OCI-M1 (cell line): ENCODE measurements at places on chromosomes 11 and 22.

DNA sequence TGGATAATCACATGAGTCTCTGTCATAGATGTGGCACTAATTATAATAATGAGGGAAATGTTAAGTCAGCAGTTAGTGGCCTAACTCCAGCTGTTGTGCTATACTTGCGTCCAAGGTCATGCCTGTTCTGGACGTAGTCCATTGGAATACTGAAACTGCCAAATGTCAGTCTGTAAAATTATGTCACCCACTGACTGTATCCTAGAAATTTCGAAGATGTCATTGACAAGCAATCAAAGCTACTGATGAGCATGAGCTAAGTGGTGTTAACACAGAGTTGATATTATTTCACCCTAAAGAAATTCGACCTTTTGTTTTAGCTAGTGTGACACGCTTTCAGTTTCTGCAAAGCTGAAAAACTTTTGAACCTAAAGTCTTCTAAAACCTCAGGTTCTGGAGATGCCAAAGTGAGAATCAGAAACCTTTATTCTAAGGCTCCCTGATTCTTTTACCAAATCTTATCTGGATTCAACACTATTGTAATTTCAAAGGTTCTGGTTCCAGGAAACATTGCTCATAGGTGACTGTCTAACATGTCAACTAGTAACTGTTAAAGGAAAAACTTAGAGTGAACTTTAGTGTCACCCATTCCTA is 14.9 kb upstream of the ME3 start:
- DNase-seq, result peak; percentile 68

GRCh38 chr22:41913040-41913719 is 1.7 kb downstream of the SHISA8 start:
- no peak for DNase-seq

- no peak for DNase-seq
Measured at GRCh38 chr11:68654978-68655377, 29.4 kb upstream of the GAL start.

DNA sequence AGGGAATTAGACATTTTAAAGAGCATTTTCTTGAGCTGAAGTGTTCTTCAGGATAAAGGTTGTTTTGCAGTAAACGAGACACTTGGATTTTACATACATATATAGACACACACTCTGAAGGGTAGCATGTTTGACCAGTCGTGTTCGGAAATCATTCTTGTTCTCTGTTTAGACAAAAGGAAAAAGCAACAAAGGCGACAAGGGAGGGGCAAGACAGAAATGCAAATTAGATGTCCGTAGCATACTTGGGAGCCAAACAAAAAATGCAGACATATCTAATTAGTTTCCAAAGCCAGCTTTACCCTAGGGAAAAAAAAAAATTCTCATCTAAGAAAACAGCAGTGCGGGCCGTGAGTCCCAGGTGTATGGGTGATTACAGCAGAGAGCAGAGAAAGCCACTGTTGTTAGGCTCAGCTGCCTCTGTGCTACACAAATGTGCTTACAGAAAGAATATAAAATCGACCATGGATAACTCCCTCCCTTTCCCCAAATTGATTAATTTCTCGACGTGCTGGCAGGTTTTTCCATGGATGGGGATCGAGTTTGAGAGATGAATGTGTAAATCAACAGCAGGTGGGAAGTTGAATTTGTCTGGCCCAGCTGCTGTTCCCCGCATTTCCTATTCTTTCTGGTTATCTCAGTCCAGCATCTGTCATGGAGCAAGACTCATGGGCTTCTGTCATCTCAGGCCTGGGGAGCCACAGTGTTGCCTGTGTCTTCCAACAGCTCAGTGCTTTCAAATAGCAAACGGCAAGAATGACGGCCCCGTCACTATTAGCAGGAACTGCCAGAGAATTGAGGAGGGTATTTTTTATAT is 176.5 kb upstream of the TTC12 start:
- no peak for DNase-seq

DNA sequence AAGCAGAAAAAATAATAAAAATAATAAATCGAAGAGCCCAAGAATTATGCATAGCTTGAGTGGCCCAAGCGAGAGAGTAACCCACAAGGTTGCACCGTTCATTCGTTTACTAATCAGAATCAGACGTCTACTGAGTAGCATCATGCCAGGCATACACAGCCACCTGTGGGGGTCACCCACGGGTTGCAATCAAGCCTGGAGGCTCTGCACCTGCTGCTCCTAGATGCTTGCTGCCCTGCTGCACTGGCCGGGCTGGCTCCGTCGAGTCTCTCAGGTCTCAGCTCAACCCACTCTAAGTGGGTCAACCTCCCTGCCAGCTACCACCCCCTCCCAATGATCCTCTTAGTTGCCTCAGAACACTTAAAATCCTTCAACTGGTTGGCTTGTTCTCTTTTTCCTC is 2.0 kb upstream of the TESMIN start:
- DNase-seq, result no peak

GRCh38 chr22:39384750-39385480 is 14.7 kb upstream of the TAB1 start:
- DNase-seq, result peak; percentile 20
